ENCODE measurements at places on chromosomes 2 and 18.

DNA sequence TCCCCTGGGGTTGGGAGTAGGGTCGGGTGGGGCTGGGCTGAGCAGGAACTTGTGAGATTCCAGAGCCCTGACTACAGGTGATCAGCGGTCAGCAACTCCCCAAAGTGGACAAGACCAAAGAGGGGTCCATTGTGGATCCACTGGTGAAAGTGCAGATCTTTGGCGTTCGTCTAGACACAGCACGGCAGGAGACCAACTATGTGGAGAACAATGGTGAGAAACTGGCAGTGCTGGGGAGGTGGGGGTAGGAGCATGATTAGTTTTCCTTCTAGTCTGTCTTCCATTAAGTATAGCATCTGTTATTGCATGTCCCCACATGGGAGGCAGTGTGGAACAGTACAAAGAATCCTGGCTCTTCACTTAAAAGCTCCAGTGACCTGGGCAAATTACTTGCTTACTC lies 23.7 kb downstream of the ZNF142 start:
- DNase-seq, result no peak

GRCh38 chr18:22282311-22283115 lies 113.1 kb downstream of the GATA6 start:
- DNase-seq, result peak; percentile 29

- no peak for DNase-seq
Observed at GRCh38 chr2:8977758-8978157, 25.7 kb downstream of the MBOAT2 start.

DNA sequence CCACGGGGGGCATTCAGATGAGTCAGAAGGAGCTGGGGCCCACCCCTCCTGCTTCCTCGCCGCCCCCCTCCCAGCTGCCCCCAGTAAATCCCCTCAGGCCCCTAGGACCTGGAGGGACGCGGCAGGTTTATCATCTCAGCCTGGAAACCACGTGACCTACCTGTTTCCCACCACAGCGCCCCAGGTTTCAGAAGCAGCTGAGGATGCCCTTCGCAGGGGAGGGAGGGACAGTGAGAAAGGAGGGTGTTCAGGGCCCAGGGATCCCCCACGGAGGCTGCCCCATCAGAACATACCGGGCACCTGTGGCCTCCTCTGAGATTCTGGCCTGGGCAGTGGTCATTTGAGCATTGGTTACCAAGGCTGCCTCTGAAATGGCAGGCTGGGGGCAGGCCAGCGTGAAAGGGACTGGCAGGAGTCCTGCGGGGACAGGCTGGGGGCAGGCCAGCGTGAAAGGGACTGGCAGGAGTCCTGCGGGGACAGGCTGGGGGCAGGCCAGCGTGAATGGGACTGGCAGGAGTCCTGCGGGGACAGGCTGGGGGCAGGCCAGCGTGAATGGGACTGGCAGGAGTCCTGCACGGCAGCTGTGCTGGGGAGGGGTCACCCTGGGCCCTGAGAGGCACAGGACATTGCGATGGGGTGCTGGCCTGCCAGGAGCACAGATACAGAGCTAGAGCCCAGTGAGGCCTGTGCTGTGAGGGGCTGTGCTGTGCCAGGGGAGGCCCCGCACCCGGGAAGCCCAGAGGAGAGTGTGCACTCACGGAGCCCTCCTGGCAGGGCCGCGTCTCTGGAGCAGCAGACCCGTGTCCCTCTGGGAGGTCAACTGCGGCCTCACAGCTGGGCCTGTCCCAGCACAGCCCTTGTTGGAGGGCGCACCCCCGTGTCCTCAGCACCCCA lies 1.6 kb downstream of the NEU4 start:
- no peak for DNase-seq

DNA sequence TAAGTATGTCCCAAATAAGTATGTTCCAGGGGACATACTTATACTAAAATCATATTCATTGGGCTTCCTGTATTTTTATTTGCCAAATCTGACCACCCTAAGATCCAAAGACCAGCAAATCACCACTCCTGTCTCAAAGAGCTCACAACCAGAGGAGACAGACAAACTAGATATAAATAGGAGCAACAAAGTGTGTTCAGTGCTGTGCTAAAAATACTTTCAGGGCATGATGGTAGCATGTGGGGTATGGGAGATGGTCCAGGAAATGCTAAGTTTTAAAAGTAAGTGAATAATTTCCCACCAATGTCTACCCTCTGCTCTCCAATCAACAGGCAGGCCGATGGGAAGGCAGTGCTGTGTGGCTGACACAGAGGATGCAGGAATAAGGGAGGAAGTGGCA lies 87.1 kb downstream of the C1QL2 start:
- no peak for DNase-seq

DNA sequence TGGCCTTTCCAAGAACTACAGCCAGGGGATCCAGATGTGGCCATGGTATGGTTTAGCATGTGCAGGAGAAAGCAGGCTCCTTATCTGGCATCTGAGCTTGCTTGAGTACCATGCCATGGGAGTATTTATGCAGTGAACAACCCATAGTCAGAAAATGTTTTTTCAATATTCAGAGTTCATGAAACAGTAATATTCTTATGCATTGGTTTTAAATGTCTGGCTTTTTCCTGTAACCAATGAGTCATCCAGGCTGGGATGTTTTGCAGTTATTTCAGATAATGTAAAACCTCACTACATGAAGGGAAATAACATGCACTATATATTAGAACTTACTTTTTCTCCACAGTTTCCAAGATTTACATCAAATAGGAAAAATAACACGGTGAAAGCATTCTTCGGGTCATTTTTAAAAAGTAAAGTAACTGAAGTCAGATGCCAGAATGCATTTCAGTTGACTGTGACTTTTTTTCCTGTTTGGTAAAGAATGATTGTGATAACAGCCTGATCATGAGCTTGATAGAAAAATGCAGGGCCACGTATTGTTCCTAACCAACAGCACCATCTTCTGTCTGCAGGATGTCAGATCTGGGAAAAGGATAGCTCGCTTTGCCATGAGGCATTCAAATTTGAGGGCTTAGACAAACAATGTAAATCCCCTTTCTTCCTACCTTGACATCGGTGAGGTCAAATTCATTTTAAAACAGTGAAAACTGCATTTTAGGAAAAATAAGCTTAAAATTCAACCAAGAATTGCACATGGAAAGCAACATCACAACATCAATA lies 152.8 kb downstream of the DSC3 start:
- DNase-seq, result no peak

DNA sequence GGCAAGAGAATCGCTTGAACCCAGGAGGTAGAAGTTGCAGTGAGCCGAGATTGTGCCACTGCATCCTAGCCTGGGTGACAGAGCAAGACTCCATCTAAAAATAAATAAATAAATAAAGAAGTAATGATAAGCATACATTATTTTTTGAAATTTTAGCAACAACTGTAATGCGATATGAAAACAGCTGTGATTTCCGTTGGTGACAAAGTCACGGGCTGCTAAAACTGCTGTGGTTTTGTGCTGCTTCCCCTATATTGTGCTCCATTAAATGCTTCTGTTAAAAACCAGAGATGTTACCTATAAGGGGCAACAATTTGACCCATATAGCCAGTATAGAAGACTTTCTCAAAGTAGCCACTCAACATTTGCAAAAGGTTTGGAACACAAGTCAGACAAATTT lies 8.3 kb downstream of the TRIM54 start:
- DNase-seq, result no peak

- DNase-seq, result peak; percentile 27
Observed at GRCh38 chr2:193584522-193584938, 1389.8 kb upstream of the TMEFF2 start.

- no peak for DNase-seq
Observed at GRCh38 chr2:32810909-32811495, 135.8 kb upstream of the LTBP1 start.

All from inflammatory macrophage treated with lipopolysaccharide for 1 hour (primary cell).